ENCODE measurements at places on chromosomes 1 and 21.

DNA sequence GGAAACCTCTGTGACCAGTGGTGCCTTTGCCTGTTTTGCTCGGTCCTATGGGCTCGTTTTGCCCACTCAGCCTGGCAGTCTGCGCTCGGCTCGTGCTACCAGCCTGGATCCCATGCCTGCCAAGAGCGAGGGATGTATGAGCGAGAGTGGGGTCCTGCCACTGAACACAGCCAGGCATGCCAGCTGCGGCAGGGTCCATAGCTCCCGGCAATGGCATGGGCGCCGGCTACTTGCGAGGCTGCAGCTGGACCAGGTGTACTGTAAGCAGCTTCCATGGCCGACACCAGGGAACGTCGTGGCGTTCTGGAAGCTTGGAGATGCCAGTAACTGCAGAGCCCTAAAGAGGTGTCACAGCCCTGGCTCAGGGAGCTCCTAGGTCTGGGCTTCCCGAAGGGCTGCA is 22.4 kb upstream of the TGFB2 start:
- DNase-seq = no peak

GRCh38 chr21:16181018-16181417 is 451.2 kb downstream of the USP25 start:
- DNase-seq = no peak

DNA sequence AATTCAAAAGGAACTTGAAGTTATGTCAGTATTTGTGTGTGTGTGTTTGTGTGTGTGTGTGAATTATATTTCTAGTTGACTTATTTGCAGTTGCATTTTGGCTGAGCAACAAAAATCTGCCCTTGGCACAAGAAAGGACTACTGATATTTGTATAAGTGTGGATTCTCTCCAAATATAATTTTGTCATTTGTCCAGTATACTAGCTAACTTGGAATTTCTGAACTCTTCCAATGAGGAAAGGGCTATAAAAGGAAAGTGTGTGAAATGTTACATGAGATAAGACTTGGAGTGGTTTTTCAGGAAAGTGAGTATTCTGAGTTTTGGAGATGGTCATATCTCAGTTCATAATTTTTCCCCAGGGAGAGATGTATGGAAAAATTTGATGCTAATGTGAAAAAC is 1384.1 kb upstream of the B3GALT2 start:
- no peak for DNase-seq

- peak; percentile 37 for DNase-seq
These were observed 2.3 kb downstream of the SPEN start for GRCh38 chr1:15849775-15850324.

- no peak for DNase-seq
These were observed 16.5 kb downstream of the ZNF697 start for GRCh38 chr1:119631433-119632102.

GRCh38 chr1:212967801-212968200 is 17.5 kb downstream of the VASH2 start:
- no peak for DNase-seq

DNA sequence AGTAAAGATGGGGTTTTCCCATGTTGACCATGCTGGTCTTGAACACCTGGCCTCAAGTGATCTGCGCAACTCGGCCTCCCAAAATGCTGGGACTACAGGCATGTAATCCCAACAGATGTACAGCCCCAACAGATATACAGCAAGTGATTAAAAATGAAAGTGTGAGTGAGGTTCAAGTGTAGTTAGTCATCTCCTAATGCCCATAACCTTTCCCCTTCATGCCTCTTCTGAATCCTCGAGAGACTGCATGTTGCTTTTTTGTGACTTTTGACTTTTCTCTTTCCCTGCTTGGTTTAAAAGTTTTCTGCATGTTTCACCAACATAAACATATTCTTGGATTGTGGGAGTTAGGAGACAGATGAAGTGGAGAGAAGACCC is 31.2 kb downstream of the KCNK2 start:
- no peak for DNase-seq

DNA sequence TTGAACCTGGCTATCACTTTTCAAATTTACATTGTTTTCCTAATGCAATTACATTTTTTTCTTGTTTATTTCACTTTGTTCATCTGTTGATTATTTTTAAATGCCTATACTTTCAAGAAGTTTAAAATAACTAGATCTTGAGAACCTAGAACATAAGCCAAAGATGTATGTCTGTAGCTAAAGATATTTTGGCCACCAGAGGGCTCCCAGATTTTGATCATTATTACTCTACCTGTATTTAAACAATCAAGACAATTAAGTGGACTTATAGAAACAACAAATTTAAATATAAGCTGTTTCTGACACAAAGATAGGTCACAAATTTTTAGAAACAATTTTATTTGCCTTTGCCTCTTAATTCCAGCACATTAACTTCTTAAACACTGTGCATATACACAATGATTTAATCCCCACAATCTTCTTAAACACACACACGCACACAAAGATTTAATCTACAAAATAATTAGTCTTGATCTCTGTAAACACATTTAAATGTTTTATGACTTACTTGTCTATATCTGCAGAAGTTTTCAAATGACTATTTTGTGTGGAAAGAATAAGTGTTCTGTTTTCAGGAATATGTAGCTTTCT is 380.0 kb downstream of the DSCAM start:
- DNase-seq = no peak

DNA sequence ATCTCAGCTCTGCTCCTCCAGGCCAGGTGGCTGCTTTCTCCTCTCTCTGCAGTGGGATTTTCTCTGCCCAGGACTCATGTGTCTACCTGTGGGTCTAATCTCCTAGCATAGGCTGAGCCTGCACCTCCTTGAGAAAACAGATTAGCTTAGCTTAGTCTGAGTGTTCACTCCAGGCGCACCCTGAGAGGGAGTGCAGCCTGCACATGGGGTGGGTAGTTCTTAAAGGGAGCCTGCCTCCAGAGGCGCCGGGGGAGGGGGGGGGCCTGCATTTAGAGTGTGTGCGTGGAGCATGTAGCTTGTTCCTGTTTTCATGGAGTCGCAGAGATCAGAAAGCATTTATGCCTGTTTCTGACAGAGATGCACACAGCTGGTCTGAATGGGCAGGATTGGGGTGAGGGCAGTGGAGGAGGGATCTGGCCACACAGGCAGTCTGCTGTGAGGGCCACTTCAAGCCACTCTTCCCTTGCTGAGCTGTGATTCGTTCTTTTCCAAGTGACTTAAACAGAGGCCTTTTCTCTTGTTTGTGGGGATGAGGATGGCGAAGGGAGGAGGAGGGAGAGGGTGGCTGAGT is 45.2 kb downstream of the GALNT2 start:
- no peak for DNase-seq

- no peak for DNase-seq
These were observed 125.4 kb downstream of the EIF4G3 start for GRCh38 chr1:21051177-21051825.

DNA sequence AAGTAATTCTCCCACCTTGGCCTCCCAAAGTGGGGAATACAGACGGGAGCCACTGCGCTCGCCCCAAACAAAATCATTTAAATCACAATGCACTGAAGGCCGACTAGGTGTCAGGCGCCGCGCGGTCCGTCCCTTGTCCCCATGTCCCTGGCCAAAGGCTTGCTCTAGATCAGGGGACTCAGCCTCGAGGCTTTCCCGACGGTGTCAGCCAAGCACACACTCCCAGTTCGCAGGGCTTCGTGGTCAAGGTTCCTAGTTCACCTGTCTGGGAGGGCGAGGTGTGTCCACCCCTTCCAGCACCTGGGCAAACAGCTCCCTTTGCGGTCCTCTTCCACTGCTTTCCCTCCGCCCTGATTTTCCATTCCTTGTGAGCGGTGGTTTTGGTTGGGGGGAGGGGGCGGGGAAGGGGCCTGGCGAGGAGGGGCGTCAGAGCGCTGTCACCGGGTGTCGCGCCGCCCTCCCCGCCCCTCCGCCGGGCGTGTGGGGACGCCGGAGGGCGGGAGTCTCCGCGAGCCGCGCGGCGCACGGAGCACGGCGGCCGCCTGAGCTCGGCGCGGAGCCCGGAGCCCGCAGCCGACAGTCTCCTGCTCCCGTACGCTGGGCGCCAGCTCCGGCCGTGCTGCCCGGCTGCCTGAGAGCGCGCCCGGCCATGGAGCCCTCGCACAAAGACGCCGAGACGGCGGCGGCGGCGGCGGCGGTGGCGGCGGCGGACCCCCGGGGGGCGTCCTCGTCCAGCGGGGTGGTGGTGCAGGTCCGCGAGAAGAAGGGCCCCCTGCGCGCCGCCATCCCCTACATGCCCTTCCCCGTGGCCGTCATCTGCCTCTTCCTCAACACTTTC is at the start of gene STUM:
TSS of gene STUM (plus strand) at position 509 of the 838 bp plus-strand sequence. CDS start at position 650, 141 bp downstream.
- peak; percentile 9 for DNase-seq

GRCh38 chr1:15727021-15727420 is 9.0 kb upstream of the SLC25A34 start:
- DNase-seq = no peak

GRCh38 chr1:36070349-36070748 is 13.5 kb upstream of the TEKT2 start:
- no peak for DNase-seq

DNA sequence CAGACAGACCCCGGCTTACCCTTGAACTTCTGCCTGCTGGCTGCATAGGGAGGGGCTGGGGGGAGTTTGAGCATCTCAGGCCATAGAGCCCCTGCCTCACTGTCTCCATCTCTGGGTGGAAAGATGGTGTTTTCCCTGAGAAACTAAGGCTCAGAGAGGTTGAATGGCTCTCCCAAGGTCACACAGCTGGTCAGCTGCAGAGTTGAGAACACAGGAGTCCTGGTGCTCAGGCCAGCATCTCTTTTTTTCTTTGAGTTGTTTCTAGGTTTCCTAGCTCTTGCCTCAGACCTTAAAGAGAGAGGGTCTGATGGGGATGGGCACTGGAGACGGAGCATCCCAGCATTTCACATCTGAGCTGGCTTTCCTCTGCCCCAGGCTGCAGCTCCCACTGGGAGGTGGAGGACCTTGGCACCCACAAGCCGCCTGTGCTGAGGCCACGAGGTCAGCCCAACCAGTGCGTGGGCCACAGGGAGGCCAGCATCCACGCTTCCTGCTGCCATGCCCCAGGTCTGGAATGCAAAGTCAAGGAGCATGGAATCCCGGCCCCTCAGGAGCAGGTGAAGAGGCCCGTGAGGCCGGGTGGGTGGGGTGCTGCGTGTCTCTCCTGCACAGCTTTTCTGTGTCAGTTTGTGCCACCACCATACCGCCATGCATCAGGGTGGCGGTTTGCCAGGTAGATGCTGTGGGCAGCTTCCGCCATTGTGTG is 21.8 kb downstream of the PCSK9 start:
- DNase-seq = no peak

- peak; percentile 95 for DNase-seq
These were observed 12.2 kb upstream of the IL10 start for GRCh38 chr1:206784471-206784903.

- DNase-seq = no peak
These were observed 108.5 kb downstream of the COP1 start for GRCh38 chr1:176098560-176098959.

GRCh38 chr1:26938004-26938658 is 16.6 kb downstream of the NUDC start:
- no peak for DNase-seq

- DNase-seq = no peak
These were observed 168.2 kb upstream of the C1orf105 start for GRCh38 chr1:172252321-172252720.

DNA sequence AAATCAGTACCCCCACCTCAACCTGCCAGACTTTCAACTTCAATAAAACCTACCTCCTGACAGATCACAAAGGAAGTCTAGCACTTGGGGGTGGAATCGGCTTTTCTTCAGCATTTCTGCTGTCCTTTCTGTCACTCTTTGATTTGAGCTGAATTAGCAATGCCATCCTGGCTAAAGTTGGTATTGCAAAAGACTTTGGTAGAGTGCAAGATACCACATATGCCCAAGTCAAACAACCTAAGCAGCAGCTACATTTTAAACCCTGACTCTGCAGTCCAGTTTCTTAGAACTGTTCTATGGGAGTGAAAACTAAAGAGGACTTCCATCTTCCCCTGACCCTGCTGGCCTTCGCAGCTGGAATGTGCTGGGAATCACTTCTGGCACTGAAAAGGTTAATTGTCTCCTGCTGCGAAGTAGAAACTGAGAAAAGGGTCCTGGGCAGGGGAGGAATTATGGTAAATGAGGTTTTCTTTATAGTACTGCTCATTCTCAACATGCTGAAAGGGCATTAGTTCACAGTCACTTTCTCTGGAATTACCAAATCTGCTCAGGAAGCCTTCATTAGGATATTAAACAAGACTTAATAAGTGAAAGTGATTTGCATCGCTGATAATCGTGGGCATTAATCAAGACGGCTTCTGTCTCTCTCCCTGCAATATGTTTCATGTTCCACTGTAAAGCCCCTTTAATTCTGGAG is 126.2 kb upstream of the SMYD2 start:
- no peak for DNase-seq

GRCh38 chr1:53619367-53620060 is 119.5 kb downstream of the GLIS1 start:
- no peak for DNase-seq

DNA sequence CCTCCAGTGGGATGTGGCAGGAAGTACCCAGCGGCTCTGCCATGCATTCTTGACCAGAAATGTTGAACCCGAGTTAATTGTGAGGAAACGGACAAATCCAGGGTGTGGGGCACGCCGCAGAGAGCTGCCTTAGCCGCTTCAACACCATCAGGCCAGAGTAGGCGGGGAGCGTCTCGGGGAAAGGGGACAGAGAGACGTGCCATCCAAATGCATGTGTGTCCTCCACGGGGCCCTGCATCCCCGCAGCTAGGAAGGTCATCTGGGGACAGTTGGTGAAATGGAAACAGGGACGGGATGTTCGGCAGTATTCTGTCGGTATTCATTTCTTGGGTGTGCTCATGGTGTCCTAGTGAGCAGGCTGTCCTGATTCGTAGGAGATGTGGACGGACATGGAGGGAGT is 59.1 kb upstream of the TRAPPC10 start:
- no peak for DNase-seq

GRCh38 chr1:209383422-209383821 is 200.1 kb upstream of the CAMK1G start:
- no peak for DNase-seq

- DNase-seq = no peak
These were observed 111.4 kb downstream of the KCND3 start for GRCh38 chr1:111878091-111878490.

- no peak for DNase-seq
These were observed 713.8 kb downstream of the KCNT2 start for GRCh38 chr1:195894411-195894810.

DNA sequence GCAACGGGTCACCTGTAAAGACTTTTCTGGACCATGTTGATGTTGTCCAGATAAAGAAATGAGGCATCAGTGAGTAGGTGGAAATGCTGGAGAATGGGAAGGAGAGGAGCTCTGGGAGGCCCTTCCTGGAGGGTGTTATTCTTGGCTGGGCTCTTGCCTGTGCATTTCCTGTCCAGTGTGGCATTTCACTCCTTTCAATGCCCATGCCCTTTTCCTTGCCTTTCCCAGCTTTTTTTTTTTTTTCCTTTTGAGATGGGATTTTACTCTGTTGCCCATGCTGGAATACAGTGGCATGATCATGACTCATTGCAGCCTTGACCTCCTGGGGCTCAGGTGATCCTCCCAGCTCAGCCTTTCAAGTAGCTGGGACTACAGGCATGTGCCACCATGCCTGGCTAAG is 11.8 kb downstream of the NOS1AP start:
- DNase-seq = no peak

DNA sequence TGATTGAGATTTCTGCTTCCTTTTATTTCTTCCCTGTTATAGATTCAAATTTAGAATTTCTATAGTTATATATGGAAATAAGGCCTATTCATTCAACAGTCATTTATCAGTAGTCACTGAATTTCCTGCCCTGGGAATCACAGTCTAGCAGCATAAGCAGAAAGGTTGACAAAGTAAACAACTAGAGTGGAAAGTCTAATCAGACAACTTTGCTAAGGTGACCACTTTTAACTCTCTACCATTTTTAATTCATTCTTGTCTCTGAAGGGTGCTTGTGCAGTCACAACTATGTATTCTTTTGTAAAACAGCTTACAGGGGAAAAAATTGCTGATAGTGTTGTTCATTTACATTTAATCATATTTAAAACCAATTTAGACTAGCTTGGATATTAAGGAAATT is 66.1 kb upstream of the PLA2G4A start:
- DNase-seq = no peak
